ENCODE measurements at places on chromosomes 2 and 18.

DNA sequence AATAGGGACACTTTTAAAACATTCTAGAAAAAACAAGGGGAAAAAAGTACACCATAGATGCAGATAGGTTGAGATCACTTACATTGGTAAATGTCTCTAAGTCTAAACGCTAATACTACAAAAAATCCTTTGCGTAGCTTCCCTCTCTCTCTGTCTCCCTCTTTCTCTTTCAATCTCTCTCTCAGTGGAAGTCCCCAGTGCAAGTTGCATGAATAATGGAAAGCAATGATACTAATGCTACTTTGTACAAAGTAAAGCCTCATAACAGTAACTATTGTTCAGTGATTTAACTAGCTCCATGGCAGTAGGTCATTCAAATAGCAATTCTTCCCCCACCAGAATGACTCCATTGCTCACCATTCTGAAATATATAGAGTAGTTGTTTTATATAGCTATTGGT lies 12.8 kb downstream of the MEIS1 start:
- DNase-seq: no peak

DNA sequence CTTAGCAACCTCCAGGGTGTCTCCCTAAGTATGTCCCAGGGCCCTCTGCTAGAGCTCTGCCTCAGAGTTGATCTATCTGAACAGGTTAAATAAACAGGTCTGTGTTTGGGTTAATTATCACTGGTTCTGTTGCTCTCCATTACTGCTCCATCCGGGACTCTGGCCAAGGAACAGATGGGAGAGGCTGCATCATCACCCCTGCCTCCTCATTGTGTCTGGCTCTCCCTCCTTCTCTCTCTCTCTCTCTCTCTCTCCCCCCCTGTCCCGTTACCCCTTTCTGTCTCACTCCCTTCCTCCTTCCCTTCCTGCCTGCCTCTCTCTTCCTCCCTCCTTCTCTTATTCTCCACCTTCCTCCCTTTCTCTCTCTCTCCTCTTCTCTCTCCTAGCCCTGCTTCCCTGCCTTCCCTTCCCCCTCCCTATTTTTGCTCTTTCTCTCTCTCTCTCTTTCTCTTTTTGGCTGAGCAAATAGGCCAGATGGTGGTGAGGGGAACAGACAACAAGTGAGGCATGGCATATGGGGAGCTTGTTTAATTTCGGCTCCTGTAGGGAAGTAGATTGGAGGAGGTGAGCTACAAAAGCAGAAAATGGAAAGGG lies 62.1 kb downstream of the SETBP1 start:
- peak; percentile 77 for DNase-seq

- no peak for DNase-seq
These were observed 1378.4 kb upstream of the PIK3C3 start for GRCh38 chr18:40576507-40577115.

DNA sequence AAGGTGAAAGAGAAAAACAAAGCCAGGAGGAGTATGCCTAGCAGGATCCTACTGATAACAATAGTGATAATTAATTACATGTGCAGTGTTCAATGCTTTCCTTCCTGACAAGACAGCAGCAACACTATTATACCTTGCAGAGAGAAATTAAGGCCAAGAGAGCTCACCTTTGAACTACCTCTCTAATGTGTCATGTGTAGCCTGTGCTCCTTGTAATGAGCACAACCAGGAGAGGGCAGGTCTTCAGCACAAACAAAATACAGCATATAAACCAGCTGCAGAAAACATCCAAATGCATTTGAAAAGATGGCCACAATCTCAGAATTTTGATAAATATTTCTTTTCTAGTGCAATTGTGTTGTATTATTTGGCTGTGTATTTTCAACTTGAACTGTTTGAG lies 1425.7 kb downstream of the DSC3 start:
- DNase-seq: no peak

- DNase-seq: no peak
These were observed 22.5 kb upstream of the RAB27B start for GRCh38 chr18:54805571-54806334.
